ENCODE measurements at places on chromosomes 4 and X.
A peak's percentile ranks its signal among the peaks of the same experiment; 100 is the strongest.

DNA sequence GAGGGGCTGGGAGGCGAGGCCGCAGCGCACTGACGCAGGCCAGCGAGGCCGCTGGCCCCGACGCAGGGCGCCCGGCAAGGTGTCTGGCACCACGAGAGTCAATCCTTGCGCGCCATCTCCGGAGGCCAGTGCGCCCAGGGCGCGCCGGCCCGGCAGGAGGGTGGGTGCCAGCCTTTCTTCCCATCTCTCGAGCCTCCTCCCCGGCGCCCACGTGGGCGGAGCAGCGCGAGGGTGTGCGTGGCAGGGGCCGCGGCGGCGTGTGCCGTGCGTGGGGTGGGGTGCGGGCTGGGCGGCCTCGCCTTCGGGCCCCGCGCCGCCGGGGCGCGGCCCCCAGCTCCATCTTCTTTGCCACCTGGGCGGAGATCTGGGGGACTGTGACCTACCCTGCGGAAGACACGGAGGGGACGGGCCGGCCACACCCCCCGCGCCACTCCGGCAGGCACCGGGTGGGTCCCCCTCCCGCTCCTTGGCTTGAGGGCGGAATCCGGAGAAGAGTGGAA, 877 bp downstream of the JAKMIP1 start:
- no peak for DNase-seq

- no peak for DNase-seq
Measured at GRCh38 chrX:133660281-133660680, 245.0 kb upstream of the GPC4 start.

- DNase-seq = peak; percentile 81
Measured at GRCh38 chr4:147340111-147340510, 140.8 kb upstream of the EDNRA start.

DNA sequence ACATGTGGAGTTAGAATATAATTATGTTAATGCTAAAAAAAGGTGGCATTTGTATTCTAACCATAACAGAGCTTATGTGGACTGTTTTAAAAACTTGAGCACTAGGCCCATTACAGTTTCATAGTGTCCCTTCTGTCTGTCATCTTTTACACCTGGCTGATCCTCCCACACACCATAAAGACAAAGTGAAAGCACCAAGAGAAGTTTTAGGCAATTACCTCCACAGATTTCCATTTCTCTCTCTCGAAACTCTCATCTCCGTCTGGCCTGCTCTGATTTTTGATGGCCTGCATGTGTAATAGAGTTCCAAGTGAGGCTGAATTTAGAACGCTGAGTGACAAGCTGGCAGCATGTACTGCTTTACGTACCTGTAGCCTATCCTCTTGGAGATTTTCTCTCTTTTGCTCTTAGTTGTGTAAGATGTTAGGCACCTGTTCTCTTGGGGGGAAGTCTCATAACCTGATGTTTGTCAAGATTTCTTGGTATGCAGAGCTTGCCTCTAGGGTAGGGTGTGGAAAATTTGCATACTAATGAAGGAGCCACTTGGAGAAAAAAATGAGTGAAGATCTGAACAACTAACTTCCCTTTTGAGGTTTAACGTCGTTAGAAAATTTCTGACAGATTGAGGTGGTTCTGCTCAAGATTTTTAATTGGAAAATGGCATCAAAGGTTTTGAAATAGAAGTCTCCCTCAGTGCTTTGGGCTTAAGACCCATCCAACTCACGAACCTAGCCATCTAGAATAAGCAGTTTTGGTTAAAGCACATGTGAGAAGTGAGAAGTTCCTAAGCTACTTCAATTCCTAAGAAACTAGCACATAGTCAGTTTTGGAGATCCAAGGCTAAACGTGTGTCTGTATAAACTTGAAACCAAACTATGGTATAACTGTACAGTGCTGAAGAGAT, 57.6 kb upstream of the RAP1GDS1 start:
- DNase-seq = no peak

DNA sequence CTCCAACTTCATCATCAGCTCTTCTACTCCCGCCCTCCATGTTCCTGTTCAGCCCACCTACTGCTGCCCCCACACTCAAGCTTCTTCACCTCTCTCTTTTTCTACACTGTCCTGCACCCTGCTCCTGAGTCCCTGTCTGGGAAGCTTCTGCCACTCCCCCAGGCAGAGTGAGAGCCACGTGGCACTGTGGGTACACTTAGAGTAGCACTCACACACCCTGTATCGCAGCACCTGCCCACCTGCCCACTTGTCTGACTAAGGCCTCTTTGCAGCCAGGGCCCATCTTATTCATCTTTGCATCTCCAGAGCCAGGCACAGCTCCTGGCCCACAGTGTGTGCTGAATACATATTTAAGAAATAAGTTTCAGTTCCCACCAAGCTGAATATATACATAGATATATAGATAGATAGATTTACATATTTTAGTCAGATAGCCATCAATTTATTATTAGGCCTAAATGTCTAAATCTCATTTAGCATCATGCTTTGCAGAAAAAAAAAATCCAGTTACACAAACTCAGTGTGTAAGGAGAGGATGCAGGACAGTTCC, 24.9 kb downstream of the CCDC149 start:
- no peak for DNase-seq

- DNase-seq = peak; percentile 61
Measured at GRCh38 chrX:53481816-53482465, 47.8 kb upstream of the HSD17B10 start.

DNA sequence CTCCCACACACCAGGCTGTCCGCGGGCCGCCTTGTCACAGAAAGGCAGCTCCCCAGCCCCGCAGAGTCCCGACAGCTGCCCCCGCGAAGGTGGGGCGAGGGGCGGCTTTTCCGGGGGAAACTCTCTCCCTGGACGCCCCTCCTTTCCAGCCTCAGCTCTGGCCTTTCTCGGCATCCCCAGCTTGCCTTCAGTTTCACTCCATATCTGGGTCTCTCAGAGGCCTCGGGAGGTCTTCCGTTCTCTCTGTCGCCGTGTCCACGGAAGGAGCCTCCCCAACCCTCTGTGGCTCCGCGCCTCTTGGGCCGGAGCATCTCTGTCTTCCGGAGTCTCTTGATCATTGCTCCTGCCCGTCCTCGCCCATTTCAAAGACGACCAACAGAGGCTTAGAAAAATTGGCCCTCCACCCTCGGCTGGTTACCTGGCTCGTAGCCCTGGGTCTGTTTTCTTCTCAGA, 6.1 kb upstream of the MSX1 start:
- DNase-seq = no peak

DNA sequence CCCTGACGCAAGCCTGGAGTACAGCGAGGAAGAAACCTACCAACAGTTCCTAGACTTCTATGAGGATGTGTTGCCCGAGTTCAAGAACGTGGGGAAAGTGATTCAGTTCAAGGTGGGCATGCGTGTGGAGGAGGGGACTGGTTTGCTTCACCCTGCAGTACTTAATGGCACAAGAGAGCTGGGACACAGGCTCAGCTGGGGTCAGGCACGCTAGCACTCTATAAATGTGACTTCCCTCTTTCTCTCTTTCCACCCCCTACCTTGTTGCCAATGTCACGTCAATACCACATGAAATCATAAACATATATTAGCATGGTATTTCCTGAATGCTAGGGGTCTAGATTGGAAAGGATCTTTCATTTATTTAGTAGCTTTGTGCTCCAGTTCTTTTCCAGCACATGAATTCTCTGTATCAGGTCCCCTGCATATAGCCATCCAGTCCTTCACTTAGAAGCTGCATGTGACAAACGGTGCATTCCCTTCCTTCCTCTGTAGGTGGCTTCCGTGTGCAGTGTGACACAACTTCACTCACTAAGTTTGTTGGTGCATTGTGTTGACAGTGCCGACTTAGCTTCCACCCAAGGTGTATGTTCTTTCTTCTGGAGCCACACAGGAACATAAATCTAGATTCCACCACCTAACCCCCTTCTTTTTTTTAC, 25.6 kb downstream of the ZRSR2 start:
- DNase-seq = no peak

GRCh38 chr4:6264225-6264540, 5.5 kb upstream of the WFS1 start:
- peak; percentile 40 for DNase-seq

GRCh38 chr4:55722132-55722531, 86.0 kb upstream of the NMU start:
- no peak for DNase-seq

- DNase-seq = no peak
Measured at GRCh38 chrX:7027071-7027470, 120.4 kb upstream of the STS start.

- DNase-seq = no peak
Measured at GRCh38 chrX:47222751-47223350, 4.4 kb downstream of the CDK16 start.

- peak; percentile 4 for DNase-seq
Measured at GRCh38 chrX:125507119-125507518, 187.4 kb downstream of the TEX13C start.

DNA sequence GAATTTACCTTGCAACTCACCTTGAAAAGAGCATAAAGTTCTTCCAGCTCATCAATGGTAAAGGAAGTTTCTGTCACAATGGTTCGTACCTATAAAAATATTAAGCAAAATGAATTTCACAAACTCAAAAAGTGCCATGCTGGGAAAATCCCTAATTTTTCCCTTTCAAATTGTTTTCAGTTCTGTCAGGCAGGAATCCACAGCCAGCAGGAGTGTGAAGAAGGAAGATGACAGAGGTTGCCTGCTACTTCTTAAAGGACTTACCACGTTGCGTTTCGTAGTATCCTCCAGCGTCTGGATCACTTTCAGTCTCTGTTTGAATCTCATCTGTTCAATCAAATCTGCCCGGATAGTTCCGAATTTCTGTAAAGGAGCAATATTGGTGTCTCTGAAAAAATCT, 70.3 kb upstream of the UCP1 start:
- no peak for DNase-seq

DNA sequence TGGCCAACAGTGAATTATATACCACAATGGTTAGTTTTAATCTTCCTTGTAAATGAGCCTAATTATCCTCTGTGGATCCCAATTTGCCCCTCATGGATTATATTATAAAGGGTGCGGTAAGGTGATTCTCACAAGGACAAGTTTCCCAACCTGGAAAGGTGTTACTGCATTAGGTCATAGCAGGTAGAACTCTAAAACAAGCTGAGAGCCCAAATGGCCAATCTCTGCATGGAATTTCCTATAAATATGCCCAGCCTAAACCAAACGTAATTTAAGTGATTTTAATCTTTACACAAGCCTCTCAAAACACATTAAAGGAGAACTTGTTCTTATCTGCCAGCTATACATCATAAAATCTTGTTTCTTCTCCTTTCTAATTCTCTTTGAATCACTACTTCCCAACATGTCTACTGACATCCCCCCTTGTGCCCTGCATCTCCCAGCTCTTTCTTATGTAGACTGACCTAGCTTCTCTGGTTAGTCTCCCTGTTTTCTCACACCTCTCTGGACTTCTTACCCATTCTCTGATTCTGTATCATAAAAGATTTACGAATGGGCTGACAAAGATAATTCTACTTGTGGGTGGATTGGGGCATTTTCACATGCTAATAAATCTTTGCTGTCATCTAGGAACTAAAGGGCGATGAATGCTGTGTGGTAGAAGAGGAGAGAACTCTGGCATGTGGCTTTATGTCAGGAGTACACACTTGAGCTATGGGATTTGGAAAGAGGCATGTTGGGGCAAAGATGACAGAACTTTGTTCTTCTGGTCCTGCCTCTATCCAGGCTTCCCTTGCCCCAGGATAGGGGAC, 94.3 kb upstream of the PGRMC2 start:
- no peak for DNase-seq

DNA sequence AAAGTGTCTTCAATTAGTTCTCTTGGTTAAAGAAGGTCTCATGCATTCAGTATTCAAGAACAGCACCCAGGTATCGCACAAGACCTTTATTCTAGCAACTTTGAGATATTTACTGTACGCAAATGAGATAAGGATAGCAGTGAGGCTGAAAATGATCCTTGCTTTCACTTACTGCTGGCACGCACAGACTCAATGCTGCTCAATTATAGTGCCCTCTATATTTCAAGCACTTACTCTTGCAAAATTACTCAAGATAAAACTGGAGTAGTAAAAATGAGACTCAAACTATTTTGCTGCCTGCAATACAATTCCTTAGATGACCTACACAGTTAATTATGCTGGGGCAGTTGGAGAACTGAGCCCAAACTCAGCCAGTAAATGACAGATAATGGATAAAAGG, 60.9 kb downstream of the ADGRA3 start:
- no peak for DNase-seq

- DNase-seq = peak; percentile 53
Measured at GRCh38 chr4:13248621-13249298, 235.4 kb downstream of the RAB28 start.

DNA sequence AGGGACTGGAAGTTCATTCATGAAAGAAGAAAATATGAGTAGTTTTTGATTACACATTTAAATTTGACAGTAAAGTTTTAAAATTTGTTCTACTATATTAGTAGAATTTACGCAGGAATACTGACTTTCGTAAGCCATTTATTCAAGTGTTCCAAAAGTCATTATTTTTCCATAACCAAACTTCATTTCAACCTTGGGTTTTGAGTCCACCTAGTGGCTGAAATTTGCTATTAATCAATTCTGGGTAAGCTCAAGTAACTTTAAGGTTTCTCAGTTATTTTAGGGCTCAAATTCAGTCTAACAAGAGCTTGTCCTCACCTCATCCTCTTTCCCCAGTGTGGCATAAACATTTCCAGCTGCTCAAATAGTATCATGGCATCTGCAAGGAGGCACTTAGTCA, 175.4 kb downstream of the SH3BGRL start:
- DNase-seq = peak; percentile 3

DNA sequence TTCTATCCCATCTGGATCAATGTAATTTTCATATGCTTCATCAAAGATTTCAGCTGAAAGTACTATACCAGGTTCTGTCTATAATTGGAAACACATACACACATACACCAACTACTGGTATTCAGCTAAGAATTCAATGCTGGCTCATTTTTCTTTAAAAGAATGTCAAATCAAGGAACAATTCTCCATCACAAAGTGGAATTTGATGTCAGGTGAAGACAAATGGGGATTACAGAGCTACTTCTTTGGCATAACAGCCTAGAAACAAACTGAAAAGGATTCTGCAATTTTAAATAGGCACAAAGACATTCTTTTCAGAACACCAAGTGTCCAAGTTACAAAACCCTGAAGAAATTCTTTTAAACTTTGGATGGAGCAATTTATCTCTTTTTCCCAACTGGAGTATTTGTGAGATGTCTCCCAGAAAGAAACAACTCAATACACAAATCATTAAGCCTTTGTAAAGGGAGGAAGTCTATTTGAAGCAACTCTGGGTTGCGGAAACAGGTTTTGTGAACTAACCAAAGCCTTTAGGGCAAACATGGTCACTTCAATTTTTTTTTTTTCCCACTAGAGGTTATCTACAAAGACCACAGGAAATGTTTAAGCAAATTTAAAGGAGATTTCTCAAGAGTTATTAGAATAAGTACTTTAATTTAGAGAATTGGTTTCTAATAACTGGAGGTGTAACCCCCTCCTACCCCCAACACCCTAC, 1.9 kb upstream of the FAM9C start:
- DNase-seq = no peak

GRCh38 chrX:153400146-153401132, 711 bp downstream of the PNMA6E start:
- no peak for DNase-seq

GRCh38 chr4:128775477-128775876, 34.0 kb upstream of the JADE1 start:
- DNase-seq = no peak

GRCh38 chr4:56099378-56099786, 150.6 kb downstream of the CEP135 start:
- no peak for DNase-seq
